ENCODE measurements at places on chromosomes 12 and 14.

DNA sequence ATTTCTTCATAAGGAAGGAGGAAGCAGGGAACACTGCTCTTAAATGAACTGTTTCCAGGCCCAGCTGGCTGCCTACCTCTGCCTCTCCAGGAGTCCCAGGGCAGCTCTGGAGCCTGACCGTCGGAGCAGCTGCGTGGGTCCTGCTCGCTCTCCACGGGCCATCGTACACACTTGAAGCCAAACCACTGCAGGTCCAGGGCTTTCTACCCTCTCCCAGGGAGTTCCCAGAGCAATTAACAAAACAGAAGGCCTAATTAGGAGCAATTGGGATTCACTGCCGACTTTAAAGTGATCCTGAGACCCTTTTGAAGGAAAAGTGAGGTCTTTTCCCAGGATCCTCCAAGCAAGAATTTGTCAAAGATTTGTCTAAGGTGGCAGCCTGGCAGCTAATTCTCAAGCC lies 76.9 kb downstream of the OTX2 start:
- no peak for DNase-seq

- DNase-seq, result no peak
These were observed 67.2 kb downstream of the AEBP2 start for GRCh38 chr12:19506497-19506896.

- DNase-seq, result no peak
These were observed 1494.0 kb upstream of the TMEM132C start for GRCh38 chr12:126773012-126773411.

- no peak for DNase-seq
These were observed 148.2 kb downstream of the KIF21A start for GRCh38 chr12:39294715-39295114.

DNA sequence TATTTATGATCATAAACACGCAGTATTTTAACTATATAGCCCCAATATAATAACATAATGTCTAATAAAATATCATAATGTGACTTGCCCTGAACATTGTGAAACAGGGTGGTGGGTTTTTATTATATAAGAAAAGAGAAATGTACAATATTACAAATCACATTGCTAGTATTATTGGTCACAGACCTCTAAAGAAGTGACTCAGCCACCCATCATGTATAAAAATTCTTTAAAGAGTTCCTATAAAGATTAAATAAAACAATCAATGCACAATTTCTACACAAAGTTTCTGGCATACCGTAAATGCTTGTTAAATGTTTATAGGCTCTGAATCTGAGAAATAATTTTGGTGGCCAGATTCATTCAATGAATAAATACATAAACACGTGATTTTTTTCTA lies 28.9 kb downstream of the ABCC9 start:
- DNase-seq, result no peak

DNA sequence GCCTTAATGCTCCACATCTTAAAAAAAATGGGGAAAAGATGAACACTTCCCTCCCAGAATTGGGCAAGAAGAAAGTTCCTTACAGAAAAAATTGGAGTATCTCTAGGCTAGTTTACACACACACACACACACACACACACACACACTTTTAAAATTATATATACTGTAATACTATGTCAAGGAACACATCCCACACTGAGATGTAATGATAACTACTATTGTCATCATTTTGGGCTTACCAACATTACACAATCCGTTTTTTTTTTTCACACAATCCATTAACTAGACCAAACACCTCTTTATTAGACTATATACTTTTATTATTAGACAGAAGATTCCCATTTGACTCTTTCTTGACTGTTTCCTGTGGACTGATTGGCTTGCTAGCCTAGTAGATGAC lies 2.5 kb downstream of the LTBR start:
- DNase-seq, result no peak

- no peak for DNase-seq
These were observed 1.0 kb downstream of the RNF41 start for GRCh38 chr12:56220611-56221231.

DNA sequence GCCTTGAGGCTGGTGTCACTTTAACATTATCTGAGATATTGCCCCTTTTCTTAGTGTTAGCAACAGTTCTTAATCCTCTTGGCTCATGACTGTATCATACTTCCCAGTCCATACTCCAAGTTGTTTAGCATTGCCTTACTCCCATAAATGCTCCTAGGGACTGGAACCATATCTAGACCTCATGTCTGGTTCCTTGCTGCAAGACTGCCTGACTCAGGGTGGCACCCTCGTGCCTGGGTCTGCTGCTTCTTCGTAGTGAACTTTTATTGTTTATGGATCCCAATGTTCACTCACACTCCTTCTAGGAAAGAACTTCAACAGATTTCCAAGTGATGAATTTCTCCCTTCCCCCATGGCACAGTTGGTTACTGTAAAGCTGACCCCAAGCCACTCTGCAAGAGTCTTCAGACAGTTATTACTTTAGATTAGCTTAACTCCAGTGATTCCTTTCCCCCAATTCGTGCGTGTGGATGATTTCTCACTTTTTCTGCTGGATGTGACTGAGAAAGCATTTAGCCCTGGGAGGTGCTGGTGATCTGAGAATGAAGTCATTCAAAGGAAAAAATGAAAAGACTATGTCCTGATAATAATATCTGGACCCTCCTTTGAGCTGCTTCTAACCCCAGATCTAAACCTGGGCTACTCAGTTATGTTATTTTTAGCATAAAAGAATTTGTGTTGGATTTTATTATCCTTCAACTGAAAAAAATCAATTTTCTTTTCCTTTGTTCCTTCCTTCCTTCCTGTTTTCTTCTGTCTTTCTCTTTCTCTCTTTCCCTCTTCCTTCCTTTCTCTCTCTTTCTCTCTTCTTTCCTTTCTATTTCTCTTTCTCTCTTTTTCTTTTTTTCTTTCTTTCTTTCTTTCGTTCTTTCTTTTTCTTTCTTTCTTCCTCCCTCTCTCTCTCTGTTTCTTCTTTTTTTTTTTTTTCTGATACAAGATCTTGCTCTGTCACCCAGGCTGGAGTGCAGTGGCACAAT lies 47.5 kb upstream of the PPP1R12A start:
- no peak for DNase-seq

DNA sequence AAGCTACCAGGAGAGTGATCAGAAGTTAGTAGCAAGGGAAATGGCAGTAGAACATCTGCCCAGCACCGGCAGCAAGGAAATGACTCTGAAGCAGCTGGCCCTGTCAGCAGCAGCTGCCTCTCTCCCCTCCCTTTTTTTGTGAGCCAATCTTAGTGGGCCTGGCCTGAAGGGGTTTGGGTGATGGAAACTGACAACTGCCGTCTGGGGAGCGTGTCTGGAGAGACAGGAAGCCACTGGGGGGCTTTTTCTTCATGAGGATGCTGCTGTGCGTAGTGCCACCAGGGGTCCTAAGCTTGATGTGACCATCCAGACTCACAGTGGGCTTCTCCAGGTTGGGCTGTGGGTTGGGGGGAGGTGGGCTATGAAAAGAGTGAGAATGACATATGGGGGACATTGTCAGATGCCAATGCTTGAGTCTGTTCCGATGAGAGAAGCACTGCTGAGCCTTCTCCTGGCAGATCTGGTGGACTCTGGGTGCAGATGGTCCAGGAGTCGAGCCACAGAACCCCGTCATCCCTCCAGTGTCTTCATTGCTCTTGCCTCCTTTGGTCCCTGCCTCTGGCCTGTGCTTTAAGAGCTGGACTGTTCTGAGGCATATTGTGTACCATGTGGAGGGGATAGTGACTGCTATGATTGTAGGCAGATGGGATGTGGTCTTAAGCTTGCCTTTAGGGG lies 87.6 kb upstream of the HIF1A start:
- DNase-seq, result no peak

DNA sequence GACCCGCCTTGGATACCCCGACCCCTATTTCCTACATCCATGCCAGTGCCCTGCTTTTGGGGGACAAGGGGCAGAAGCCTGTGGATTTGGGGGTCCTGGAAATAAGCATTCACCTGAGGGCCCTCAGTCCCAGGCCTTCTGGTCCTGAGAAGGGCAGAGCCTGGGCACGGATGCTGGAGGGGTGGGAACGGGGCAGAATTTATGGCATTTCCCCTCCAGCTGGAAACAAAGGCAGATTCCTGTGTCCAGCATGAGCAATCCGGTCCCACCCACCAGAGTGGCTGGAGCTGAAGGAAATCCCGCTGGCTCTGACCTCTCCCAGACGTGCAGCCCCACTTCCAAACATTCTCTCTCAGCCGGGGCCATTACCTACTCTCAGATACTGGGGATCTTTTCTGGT lies 9.3 kb downstream of the ANKRD33 start:
- no peak for DNase-seq

DNA sequence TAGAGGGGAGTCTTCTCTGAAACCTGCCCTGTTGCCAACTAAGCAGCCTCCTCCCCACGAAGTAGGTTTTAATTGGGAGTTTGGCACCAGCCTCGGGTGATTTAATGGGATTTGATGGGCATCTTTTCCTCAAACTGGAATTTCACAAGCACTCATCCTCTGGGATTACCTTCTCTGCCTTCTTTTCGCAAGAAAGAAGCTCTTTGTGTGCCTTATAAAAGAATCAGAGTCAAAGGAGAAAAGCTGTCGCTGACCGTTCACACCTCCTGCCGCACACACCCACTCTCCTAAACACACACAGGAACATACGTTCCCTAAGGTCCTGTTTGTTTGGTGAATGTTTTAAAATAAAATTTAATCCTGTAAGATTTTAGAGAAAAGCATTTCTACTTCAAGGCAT lies 84.0 kb downstream of the PRMT8 start:
- DNase-seq, result no peak

GRCh38 chr14:68246074-68246785 lies 426.7 kb downstream of the RAD51B start:
- no peak for DNase-seq

- DNase-seq, result no peak
These were observed 62.7 kb downstream of the FBXO34 start for GRCh38 chr14:55333711-55334485.

- DNase-seq, result no peak
These were observed 469.8 kb upstream of the FLRT2 start for GRCh38 chr14:85060121-85060520.

- no peak for DNase-seq
These were observed 53.1 kb downstream of the BRMS1L start for GRCh38 chr14:35879151-35879648.

DNA sequence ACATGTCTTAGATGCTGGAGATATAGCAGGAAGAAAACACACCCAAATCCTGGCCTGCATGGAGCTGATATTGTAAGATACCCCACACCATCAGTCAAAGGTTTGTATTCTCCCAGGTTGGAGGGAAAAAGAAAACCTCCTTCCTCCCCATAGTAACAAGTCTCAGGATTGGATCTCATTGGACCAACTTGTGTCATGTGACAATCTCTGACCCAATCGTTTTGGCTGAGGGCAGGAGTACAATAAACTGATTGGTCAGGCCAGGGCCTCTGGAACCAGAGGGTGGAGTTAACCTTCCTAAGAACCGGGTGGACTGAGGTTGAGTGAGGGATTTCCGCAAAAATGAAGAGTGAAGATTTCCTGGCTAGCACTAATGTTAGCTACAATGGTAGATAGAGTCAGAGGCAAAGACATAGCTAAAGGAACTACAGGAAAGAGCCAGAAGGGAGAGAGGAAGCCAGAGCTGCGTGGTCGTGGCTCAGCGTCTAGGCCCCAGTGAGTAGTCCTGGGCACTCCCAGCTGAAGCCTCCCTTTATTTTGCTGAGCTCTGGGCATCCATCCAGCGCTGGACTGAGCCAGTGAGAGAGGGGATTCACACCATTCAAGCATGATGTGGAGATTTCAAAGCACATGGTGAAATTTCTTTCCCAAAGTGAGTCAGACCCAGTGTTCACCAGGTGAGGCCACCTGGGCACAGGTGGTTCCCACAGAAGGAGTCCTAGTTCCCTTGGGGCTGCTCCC lies 219.9 kb downstream of the AACS start:
- DNase-seq, result no peak

GRCh38 chr12:49208676-49209075 lies 19.8 kb upstream of the TUBA1A start:
- DNase-seq, result no peak

- no peak for DNase-seq
These were observed 223.5 kb upstream of the CAND1 start for GRCh38 chr12:67045650-67046049.

GRCh38 chr14:89366864-89367778 lies 49.9 kb downstream of the FOXN3 start:
- DNase-seq, result no peak

GRCh38 chr12:126781593-126781992 lies 1485.4 kb upstream of the TMEM132C start:
- no peak for DNase-seq

DNA sequence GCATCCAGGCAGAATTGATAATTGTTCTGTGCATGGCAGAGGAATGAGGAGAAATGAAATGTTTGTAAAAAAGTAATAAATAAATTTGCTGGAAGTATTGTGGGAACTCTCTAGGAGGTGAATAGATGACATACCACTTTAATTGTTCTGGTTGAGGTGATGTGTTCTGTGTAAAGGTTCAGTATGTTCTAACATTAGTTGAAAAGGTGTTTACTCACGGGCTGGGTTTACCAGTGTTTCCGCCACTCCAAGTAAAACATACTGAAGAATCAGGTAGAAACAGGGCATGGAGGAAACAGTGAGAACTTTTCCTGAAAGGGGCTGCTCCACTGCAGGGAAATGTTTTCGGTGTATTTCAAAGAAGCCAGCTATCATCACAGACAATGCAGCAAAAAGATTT lies 53.3 kb downstream of the SLC15A5 start:
- DNase-seq, result no peak

DNA sequence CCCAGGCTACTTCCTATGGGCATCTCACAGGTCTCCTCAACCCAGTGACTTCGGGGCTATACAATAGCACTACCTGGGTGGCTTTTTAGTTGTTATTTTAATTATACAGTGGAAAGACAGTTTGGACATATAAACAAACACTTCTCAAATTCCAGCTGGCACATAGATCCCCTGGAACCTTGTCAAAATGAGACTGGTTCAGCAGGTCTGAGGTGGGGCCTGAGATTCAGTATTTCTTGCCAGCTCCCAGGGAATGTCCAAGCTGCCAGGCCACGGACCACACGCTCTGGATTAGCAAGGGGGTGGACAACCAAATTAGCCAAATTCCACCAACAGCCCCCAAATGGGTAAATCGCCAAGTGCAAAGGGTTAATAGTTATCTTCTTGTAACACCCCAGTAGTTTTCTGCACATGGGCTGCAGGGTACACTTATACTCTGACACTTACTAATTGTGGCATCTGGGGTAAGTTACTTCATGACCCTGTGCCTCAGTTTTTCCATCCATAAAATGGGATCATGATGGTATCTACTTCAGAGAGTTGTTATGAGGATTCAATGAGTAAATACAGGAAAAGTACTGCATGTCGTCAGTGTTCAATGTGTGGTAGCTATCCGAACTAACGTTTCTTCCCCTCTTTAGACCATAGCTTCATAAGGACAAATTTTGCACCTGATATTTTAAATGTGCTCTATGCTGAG lies 789.4 kb upstream of the TBX3 start:
- DNase-seq, result no peak

GRCh38 chr12:117563007-117563406 lies 201.6 kb upstream of the NOS1 start:
- DNase-seq, result no peak

Measured in stimulated activated CD4-positive, alpha-beta T cell treated with anti-CD3 and anti-CD28 coated beads, Interleukin-15, amount 100 ng/mL, for 48 hours (primary cell).